Breast epithelium (tissue), 4 donors: ENCODE measurements at places on chromosomes 1 and 21.
A peak's percentile ranks its signal among the peaks of the same experiment; 100 is the strongest.

DNA sequence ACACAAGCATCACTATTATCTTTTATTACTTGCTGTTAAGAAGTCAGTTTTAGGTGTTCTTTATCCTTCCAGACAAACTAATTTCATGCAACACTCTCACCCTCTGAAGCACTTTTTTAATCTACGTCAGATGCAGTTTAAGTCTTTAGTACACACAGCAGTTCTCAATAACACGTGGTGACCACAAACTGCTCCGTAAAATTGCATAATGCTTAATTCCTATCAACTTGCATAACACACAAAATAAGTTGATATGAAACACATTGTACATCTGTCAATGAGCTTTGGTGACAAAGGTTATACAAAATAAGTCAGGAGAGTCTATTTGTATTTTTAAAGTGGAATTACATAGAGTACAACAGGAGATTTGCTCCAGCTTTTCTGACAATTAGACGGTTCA lies 140.9 kb upstream of the ETS2 start:
- no peak for DNase-seq

DNA sequence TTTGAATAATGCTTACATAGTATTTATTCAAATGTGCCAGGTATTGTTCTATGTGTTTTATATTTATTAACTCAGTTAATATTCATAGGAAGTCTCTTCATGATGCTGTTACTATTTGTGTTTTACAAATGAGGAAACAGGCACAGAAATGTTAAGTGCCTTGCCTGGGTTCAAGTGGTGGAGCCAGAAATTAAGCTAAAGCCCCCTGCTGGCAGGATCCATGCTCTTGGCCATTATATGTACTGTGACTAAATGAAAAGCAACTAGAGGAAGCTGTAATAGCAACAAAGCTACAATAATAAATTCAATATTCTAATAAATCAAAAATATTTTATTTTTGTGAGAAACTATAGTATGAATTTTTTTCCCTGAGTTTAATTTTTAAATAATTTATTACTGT lies 30.0 kb downstream of the IARS2 start:
- no peak for DNase-seq

DNA sequence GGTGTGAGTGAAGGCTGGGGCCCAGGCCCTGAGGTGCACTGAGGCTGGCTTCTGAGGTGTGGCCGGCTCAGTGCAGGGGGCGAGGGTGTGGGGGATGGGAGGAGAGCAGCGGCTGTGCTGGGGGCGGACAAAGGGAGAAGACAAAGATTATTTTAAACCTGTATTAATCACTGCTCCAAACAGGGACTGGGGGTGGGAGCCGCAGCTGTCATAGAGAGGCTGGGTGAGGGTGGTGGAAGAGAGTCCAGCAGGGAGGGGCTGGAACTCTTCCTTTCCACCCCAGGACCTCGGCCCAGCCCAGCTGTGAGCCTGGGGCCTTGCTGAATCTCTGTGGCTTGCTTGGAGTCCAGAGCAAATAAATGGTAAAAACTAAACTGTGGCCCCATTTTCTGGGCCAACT lies 106.9 kb downstream of the KCND3 start:
- no peak for DNase-seq

- no peak for DNase-seq
Observed at GRCh38 chr1:147625362-147625995, 44.8 kb downstream of the ACP6 start.

DNA sequence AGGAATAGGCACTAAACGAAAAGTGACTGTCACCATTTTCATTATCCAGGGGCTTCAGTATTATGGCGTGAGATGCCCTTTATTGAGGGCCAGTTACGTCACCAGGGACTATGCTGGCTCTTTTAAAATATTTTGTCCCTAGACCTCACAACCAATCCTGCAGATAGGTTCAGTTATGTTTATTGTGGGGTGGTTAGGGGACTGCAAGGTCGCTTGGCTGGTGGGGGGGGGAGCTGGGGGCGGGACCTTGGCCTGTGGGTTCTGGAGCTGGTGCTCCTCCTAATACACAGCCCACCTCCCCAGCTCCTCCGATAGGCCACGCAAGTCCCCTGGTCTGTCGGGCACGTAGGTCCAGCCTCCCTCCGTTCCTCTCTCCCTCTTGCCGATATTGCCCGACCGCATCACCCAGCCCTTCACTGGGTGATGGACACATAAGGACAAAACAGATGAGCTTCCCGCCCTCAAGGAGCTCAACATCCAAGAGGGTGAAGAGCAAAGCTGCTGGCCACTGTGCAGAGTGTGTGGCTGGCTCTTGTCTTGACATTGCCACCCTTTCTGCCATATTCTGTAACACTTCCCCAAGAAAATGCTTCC lies 271.8 kb downstream of the MATN1 start:
- DNase-seq: no peak

- DNase-seq: peak; percentile 57
Observed at GRCh38 chr1:109877317-109877771, 33.3 kb upstream of the CSF1 start.

GRCh38 chr1:44608141-44608540 lies 66.1 kb downstream of the TMEM53 start:
- no peak for DNase-seq

GRCh38 chr1:183577897-183578465 lies 12.3 kb downstream of the NCF2 start:
- DNase-seq: no peak

DNA sequence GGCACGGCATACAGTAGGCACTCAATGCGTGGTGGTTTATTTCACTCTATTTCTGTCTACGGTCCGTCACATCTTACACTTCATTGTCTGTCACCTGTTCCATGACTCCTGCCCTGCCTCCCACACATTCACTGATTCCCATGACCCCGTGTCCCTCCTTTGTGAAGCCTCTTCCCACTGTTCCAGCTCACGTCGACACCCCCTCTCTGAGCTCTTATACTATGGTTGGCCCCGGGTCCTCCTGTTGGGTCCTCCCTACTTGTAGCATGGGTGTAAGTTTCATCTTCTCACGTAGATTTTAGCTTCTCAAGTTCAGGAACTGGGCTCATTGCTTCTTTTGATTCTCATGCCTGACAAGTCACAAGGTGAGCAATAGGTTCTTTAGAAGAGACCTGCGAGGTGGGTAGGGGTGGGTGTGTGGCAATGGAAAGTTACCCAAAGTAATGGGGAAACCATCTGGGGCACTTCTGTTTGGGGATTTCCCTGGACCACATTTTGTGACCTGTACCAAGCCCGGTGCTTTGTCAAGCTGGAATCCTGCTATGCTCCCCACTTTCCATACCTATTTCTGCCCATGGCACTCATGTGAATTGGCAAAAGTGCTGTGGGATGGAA lies 22.1 kb upstream of the IL10 start:
- no peak for DNase-seq

DNA sequence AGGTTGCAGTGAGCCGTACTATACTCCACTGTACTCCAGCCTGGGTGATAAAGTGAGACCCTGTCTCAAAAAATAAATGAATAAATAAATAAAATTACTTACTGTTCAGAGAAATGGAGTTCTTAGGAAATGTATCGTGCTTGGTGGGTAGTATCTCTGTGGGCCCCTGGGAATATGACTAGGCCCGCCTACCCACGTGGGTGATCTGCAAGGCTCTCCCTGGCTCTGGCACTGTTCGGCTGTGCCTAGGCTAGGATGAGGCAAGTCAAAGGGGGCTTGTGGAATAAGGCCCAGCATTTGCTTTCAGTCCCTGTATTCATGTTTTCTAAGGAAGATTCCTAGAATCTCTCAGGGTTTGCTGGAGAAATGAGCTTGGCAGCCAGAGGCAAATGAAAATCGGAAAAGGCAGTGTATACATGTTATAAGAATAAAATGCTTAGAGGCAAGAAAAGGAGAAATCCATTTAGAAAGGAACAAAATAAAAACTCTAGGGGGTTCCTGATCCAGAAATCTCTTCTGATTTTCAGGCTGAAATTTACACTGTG lies 4.5 kb upstream of the CSRP1 start:
- DNase-seq: no peak

- DNase-seq: no peak
Observed at GRCh38 chr1:154176337-154176736, 15.6 kb downstream of the TPM3 start.

- DNase-seq: no peak
Observed at GRCh38 chr21:14869984-14870852, 194.6 kb downstream of the NRIP1 start.

- DNase-seq: no peak
Observed at GRCh38 chr1:107830075-107830474, 134.9 kb downstream of the VAV3 start.

- no peak for DNase-seq
Observed at GRCh38 chr1:232329103-232329813, 300.7 kb downstream of the SIPA1L2 start.

GRCh38 chr1:225866061-225866837 lies 15.9 kb downstream of the TMEM63A start:
- DNase-seq: no peak

GRCh38 chr21:38973552-38973951 lies 167.8 kb downstream of the ETS2 start:
- no peak for DNase-seq

- DNase-seq: no peak
Observed at GRCh38 chr1:172670316-172670715, 11.4 kb downstream of the FASLG start.

DNA sequence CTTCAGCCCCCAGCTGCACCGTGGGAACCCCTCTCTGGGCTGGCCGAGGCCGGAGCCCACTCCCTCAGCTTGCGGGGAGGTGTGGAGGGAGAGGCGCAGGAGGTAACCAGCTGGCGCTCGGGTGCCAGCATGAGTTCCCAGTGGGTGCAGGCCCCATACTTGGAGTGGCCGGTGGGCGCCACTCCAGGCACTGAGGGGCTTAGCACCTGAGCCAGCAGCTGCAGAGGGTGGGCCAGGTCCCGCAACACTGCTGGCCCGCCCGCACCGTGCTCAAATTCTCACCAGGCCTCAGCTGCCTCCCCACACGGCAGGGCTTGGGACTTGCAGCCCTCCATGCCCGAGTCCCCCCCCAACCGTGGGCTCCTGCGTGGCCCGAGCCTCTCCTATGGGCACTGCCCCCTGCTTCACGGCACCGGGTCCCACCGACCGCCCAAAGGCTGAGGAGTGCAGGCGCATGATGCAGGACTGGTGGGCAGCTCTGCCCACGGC lies 47.2 kb downstream of the LRRC53 start:
- DNase-seq: no peak

DNA sequence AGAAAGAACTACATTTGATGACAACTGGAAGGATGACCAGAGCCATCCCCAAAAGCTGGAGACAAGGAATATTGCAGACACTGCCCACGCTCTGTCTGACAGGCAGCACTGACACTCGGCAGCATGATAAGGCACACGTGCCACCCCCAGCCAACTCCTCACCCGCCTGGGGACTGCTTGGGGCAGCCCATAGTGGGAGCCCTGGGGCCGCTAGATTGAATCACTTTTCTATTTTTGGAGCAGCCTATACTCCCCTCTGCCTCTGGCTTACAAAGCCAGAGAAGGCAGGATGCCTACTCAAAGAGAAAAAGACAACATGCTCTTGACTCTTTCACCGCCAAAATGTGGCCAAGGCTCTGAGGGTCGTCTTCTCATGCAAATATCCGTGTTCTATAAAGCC lies 1.3 kb downstream of the SMG5 start:
- no peak for DNase-seq

- DNase-seq: no peak
Observed at GRCh38 chr1:72009173-72010093, 272.9 kb downstream of the NEGR1 start.

- DNase-seq: no peak
Observed at GRCh38 chr1:19462781-19463503, 22.4 kb downstream of the CAPZB start.

DNA sequence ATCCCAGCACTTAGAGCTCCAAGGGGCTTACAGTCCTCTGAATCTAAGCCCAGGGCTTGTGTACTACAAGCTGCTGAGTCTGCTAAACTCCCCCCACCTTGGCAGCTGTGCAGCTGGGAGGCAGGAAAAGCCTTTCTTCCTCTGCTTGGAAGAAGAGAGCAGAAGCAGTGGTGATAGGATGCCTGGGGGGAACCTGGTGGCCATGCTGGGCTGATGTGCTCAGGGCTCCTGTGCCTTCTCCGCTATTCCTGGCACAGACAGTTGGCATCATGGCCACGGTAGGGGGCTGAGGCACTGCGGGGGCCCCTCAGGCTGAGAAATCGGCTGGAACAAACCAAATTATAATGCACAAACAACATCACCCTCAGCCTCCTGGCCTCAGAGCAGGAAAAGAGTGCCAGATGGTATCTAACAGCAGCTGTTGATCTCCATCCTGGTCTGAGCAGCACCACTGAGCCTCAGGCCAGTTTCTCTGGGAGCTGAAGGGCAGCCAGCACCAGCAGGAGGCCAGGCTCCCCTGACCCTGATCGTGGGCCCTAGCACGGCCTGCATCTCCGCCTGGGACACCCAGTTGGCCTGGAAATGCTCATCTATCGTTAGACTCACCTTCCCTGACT lies 35.8 kb downstream of the ECE1 start:
- no peak for DNase-seq

- DNase-seq: no peak
Observed at GRCh38 chr1:81679942-81680341, 120.8 kb upstream of the ADGRL2 start.

- no peak for DNase-seq
Observed at GRCh38 chr1:234628089-234628488, 18.1 kb upstream of the IRF2BP2 start.

GRCh38 chr21:42580793-42581321 lies 67.2 kb downstream of the SLC37A1 start:
- peak; percentile 46 for DNase-seq

GRCh38 chr1:204025917-204026707 lies 46.8 kb upstream of the SOX13 start:
- no peak for DNase-seq

- no peak for DNase-seq
Observed at GRCh38 chr1:16926491-16927073, 4.9 kb downstream of the CROCC start.

DNA sequence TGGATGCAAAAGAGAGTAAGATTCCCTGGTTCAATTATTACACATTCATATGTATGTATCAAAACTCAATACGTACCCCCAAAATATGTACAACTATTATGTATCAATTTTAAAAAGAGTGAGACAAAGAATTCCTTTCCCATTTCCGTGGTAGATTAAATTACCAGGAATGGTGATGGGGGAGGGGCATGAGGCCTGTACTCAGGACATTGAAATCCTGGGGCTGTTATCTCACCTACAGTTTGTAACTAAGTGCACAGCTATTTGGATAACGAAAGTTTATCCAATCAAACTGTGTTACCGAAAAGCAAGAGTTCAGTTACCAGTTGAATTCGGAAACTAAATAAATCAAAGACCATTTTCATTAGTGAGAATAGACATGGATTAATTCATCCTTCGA lies 8.3 kb upstream of the ESRRG start:
- DNase-seq: no peak

GRCh38 chr1:210117681-210118170 lies 114.9 kb upstream of the SERTAD4 start:
- no peak for DNase-seq

GRCh38 chr1:179966551-179966950 lies 11.9 kb downstream of the CEP350 start:
- DNase-seq: no peak
